ENCODE measurements at places on chromosomes 4 and X.

DNA sequence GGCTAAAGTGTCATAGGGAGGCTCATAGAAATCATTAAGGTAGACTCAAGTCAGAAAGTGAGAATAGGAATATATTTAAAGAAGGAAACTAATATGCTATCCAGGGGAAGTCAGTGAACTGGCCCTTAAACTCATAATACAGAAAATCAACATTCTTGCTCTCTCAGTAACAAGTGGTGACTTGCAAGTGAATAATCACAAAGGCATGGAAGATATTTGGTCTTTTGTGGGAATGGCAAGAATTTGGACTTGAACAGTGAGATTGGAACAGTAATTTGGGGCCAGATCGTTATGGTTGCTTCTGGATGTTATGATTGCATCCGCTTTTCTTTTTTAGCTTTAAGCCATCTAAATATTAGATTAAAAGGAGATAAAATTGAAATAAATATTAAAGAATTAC, 103.8 kb downstream of the TBC1D19 start:
- DNase-seq, result peak; percentile 78

DNA sequence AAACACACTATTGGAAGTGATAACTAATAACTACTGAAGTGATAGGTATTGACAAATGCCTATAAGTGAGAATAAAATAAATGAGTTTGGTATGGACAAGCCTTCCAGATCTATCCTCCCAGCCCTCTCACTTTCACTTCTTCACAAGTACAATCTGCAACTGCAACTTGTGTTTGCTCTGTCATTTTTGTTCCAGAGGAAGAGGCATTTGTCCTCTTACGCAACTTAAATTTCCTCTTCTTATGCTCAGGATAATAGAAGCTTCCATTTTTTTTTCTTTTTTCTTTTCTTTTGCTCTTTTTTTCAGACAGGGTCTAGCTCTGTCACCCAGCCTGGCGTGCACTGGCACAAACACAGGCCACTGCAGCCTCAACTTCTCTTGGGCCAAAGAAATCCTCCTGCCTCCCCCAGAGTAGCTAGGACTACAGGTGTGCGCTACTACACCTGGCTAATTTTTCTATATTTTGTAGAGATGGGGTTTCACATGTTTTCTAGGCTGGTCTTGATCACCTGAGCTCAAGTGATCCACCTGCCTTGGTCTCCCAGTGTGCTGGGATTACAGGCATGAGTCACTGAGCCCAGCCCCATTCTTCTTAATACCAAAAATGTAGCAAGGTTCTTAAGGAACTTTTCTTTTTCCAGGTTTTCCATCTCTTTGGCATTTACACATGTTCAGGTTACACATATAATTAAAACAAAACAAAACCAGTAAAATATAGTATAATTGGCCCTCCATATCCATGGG, 73.1 kb downstream of the PDGFC start:
- no peak for DNase-seq

DNA sequence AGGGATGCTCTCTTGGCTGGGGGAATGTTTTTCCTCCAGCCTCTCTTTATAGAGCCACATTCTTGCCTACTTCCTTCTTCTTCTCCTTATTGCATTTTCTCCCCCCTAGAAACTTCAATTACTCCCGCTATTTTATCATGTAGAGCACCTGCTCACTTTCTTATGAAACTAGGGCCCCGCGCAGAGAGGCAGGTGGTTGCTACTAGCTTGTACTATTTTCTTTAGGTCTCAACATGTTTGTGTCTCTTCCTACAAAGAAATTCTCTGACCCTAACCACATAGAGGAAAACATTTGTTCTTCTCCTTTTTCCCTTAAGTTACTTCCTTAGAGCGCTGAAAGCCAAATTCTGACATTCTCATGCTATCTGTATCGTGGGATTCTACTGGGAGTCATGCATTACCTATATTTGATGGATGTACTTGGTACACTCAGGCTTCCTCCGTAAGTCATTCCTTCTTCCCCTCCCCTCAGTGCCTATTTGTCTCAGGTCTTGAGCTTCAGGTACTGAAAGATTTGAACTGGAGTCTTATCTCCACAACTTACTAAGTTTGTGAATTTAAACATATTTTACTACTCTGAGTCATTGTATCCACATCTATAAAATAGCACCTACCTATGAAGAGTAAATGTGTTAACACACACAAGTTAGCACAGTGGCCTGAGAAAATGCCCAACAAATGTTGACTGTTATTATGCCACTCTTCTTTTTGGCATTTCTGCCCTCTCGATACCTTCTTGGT, 159.1 kb upstream of the LEF1 start:
- no peak for DNase-seq

DNA sequence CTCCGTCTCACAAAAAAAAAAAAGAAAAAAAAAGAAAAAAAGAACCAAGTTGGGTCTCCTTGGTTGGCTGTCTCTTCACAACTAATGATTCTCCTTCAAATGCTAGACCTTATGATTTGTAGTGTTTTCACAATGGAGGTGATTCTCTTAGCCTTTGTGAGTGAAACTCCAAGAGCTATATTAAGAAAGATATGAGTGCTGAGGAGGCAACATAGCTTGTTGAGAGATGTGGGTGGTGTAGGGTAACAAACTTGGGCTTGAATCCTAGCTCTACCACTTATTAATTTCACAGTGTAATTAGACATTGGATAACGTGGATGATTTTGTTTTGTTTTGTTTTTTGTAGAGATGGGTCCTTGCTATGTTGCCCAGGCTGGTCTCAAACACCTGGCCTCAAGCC, 10.4 kb upstream of the SEPTIN11 start:
- no peak for DNase-seq

- no peak for DNase-seq
Observed at GRCh38 chr4:70303090-70303489, 31.7 kb upstream of the CABS1 start.

DNA sequence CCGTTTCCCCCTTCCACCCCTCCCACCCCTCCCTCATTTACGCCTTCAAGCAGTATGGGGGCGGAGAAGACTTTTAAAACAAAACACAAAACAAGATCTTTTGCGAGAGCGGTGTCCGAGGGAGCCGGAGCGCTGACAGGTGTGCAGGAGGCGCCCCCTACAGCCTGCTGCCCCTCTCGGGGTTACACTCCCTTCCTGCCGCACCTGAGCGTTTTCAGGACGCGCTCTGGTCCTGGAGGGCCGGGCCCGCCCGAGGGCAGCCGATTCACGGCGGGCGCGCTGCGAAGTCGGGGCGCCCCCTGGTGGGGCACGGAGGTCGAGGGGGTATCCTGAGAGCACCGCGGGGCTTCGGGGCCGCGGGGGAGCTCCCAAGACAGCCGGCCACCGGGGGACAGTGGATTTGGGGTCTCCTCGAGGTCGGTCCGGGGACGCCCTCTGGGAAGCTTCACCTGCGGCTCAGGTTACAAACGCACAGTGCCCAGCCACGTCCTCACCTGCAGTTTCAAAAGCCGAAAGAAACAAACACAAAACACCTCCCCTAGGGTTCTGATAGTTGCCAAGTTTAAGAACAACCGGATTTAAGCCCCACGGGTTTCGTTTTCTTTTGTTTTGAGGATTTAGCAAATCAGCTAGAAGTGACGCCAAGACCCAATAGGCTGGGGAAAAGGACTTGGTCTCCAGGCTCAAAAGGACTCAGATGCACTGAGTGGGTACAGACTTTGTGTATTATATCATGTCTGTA, 8.0 kb upstream of the NEUROG2 start:
- DNase-seq, result no peak

GRCh38 chrX:98407584-98407983, 1523.9 kb downstream of the RPA4 start:
- no peak for DNase-seq

- no peak for DNase-seq
Observed at GRCh38 chr4:138086611-138087041, 155.5 kb downstream of the SLC7A11 start.

DNA sequence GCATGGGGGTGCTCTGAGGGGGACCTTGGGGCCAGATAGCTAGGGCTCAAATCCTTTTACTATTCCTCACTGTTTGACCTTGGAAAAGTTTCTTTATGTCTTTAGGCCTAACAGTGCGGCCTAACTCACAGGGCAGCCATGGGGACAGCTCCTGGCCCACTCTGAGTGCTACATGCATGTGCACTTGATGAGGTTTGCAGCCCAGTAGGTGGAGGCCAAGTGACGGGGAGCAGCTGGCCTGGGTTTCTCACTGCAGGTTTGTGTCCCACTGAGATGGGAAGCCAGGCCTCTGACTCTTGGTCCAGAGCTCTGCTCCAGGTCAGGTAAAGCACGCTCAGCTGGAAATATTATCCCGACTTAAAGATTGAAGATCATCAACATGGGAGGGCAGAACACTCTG, 102.8 kb downstream of the SLC2A9 start:
- DNase-seq, result no peak

DNA sequence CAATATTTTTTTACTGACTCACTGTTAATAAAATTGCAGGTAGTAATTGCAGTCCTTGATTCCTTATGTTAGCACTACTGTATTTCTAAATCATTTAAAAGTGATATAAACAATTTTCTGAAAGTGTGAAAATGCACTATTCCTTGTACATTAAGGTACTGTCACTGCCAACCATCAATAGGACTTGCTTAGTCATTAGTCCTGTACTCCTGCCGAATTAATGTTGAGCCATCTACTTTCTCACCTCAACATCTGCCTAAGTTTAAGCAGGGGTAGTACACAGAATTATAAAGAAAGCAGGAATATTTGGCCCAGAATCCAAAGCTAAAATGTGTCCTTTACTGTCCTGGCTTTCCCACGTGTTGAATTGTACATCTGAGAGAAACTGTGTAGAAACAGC, 87.0 kb upstream of the TRPC3 start:
- DNase-seq, result no peak
